ENCODE measurements at places on chromosomes 7 and 10.
A peak's percentile ranks its signal among the peaks of the same experiment; 100 is the strongest.

DNA sequence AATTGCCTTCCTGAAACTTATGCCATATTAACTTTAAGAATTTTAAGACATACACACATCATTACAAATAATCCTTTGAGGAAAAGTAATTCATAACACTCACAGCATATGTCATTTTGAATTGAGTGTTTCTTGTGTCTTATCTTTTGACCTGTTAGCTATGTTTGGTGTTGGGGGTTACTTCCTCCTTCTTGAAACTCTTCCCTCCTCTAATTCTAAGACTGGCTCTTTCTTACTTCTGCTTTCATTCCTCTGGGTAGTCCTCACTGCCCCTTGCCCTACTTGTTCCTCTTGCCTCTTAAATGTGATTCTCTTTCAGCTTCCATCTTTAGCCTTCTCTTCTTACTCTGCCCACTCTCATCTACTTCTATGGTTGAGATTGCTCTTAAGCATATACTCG is 28.3 kb upstream of the PIP4K2A start:
- no peak for DNase-seq

DNA sequence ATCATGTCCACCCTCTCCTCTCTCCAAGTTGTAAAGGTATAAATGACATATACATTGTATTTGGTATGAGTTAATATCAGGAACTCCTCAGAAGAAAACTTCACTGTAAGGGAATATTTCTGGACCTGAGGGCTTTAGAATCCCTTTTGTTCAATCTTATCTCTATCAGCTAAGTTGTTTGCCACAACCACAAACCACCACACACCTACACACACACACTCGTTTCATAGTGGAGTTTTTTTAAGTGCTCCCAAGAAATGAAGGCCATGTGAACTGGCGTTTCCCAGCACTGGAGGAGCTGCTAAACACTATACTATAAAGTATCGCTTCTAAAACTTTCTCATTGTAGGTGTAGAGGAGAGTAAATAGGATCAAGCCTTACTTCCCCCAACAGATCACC is 64.8 kb upstream of the GHITM start:
- no peak for DNase-seq

- no peak for DNase-seq
These were observed 237.3 kb downstream of the INHBA start for GRCh38 chr7:41465571-41465970.

DNA sequence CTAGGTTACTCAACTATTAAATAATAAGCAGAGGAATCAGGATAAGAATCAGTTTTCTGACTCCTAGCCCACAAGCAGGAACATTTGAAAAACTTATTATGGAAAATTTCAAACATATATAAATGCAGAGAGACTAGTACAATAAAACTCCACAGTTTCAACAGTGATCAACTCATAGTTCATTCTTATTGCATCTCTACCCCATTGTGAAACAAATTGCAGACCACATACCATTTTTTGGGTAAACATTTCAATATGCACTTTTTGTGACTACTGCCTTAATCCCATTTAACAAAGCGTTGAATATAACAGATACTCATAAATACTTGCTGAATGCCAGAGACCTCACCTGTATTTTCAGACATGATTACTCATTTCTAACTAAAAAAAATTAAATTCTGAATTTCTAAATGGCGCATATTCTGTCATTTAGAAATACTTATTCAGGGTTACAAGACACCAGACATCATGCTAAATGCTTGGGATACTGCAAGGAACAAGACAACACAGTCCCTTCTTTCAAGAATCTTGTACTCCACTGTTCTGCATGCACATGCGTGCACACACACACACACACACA is 11.4 kb downstream of the CDK6 start:
- no peak for DNase-seq

- no peak for DNase-seq
These were observed 48.6 kb downstream of the CHST3 start for GRCh38 chr10:72012796-72013195.

DNA sequence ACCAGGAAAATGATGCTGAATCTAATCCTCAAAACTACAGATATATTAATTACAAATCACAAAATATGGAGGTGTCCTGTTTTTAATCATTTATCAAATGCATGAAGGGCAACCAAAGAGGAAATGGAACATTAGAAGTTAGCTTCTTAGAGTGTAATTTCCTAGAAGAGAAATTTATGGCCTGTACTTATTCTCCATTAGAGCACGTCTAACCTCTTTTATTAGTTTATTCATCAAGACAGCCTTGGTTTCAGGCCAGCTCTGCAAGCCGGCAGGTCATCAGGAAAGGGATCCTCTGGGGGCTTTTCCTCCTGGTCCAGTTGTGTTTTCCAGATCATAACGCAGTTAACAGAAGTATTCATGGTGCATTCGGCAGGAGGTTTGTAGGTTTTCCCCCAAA is 517.6 kb downstream of the KCNMA1 start:
- DNase-seq: no peak

DNA sequence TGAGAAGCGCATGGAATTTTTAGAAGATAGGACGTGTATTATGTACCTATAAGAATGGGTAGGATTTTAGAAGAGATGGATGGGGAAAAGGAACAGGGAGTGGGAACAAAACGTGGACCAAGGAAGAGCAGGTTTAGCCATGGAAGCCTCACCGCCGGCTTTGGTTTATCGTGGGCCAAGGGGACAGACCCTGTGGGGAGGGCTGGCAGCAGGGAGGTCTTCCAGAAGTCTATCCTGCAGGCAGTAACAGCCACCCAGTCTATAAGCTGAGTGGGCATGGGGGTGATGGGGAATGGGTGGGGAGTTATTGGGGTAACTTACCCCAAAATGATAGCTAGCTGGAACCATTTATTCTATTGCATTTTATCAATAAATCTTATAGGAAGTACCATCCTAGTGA is 44.9 kb downstream of the IKZF1 start:
- DNase-seq: no peak

- no peak for DNase-seq
These were observed 19.7 kb downstream of the SKIDA1 start for GRCh38 chr10:21505711-21506278.

GRCh38 chr7:116478834-116479233 is 20.7 kb upstream of the CAV2 start:
- DNase-seq: no peak

- DNase-seq: no peak
These were observed 11.7 kb upstream of the ARPC1B start for GRCh38 chr7:99362801-99363200.

DNA sequence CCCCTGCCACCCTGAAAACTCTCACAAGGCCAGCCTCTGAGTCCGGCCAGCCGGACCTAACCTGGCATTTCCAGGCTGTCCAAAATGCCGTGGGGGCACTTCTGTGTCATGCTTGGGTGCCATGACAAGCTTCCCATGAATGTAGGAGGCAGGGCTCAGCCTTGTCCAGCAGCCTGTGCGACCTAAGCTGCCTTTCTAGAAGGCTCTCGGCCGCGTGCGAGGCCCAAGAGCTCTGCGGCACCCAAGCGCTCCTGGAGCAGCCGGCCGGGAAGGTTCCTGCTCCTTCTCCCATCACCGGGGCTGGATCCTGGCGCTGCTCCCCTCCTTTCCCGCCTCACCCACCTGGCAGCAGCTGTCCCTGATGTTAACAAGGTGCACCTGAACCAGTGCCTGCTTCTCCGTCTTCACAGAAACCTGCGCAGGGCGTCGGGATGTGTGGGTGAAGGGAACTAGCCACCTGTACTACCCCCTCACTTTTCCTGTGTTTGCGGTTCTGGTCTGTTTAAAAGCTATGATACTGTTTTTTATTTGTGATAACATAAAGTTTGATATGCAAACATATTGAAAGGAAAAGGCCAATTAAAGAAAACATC is 6.1 kb downstream of the GPER1 start:
- no peak for DNase-seq

GRCh38 chr10:125127986-125128385 is 32.4 kb downstream of the CTBP2 start:
- no peak for DNase-seq

GRCh38 chr10:43869669-43870322 is 221.1 kb upstream of the ZNF32 start:
- no peak for DNase-seq

GRCh38 chr10:132103116-132103910 is 37.6 kb downstream of the JAKMIP3 start:
- no peak for DNase-seq

DNA sequence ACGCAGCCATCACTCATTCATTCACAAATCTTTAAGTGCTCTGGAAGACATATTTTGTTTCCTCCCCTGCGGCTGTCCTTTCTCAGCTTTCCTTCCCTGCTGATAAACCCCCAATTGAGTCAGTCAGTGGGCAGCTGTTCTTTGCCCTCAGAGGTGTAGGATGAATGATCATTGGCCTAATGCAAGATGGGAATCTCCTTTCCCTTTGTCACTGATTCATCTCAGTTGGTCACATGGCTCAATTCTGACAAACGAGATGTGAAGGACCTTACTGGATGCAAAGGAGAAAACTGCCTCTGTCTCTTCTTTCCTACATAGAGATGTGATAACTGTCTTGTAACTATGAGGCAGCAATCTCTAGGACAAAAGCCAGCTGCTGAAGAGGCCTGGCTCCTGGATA is 44.6 kb downstream of the COL28A1 start:
- no peak for DNase-seq

DNA sequence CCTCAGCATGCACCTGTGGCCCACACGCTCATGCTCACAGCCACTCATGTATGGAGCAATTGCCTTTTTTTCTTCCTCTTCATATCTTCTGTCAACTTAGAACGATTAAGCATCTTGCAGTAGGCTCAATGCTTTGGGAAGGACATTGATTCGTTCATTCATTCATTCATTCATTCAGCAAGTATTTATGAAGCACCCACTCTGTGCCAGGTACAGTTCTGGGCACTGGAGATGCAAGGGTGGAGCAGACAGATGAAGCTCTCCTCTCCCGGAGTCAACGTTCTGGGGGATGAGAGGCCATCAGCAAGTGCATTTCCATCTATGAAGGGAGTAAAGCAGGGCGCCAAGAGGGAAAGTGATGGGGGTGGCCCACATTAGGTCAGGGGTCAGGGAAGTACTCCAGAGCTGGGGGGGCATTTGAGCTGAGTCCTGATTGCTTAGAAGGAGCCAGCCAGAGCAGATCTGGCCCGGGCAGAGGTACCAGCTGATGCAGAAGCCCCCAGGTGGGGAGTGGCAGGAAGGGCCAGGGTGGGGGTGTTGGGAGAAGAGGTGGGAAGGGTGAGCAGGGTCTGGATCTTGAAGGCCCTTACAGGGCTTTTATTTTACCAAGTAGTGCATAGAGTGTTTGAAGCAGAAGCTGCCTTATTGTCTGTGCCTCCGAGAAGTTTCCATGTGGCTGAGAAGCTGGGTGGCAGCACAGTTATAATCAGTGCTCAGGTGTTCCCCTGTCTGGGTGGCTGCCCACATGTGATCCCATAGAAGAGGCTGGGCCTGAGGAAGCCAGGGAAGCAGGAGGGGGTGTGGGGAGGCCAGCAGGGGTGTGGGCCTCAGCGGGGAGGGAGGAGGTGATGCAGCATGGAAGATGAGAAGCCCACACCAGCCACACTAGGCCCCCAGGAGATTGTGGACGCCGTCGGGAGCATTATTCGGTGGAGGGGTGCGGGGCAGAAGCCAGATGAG is 36.2 kb downstream of the CHST3 start:
- no peak for DNase-seq

GRCh38 chr7:2224491-2224928 is 8.2 kb downstream of the MAD1L1 start:
- DNase-seq: no peak

GRCh38 chr7:107078517-107078966 is 34.0 kb downstream of the PRKAR2B start:
- no peak for DNase-seq

DNA sequence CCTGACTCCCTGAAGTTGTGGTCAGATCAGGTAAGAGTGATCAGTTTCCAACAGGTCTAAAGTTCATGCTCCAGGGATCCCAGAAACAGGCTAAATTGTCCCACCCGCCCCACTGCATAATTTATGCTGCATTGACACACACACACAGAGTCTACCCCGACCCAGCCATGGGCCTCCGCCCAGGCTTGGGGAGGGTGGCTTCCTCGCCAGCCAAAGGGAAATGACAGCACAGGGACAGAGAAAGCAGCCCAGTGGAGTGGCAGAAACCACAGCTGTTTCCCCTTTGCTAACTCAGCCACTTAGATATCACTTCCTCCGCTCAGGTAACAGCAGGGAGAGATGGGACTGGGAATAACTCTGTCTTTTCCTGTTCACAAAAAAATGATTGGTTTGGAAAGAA is 9.4 kb downstream of the SH3PXD2A start:
- DNase-seq: no peak

- peak; percentile 27 for DNase-seq
These were observed 34.6 kb upstream of the UNCX start for GRCh38 chr7:1197997-1198625.

DNA sequence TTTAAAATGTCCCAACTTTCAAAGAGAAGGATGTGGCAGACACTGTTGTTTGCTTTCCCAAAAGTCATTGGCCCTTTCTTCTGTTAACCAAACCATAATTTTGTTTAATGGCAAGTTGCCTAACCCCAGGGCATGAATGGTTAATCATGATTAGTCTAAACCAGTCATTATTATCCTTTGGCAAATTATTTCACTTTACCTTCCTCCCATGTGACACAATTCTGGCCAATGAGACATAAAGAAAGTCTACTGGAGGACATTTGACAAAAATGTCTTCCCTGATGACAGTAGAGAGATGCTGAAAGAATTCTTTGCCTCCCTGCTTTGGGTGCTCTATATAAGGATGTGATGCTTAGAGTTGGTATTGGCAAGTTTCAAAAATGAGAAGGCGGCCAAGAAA is 101.9 kb downstream of the PODXL start:
- DNase-seq: no peak

DNA sequence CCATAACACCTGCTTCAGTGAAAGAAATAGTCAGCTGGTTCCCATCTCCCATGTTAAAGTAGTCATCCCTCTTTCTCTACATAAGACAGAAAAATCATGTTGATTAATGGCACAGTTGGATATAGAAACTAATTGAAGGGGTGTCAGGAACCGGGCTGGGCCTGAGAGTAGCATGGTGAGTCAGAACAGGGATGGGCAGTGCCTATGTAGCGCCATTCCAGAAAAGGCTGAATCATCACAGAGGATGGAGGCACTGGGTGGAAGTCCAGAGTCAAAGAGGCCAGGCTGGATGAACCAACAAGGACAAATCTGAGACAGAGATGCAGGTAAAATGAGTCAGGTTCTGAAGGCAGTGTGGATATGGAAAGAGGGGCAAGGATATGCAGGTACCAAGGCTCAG is 201.2 kb downstream of the LHFPL3 start:
- DNase-seq: no peak

- DNase-seq: no peak
These were observed 51.1 kb downstream of the ELFN1 start for GRCh38 chr7:1721047-1721690.

DNA sequence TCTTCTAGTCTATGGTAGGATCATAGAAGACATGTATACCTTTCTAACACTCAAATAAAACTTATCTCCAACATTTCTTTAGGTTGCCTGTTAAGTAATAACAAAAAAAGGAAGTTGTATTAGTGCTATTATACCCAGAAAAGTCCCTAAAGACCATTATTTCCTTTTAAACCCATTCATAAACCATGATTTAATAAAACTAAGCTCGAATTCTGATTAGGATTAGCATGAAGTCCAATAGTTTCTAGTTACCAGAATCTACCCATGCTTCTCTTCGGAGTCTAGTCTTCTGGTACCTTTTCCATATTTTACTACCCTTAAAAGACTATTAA is 62.7 kb downstream of the USP6NL start:
- DNase-seq: no peak

GRCh38 chr7:11706666-11707605 is 125.1 kb downstream of the THSD7A start:
- no peak for DNase-seq

GRCh38 chr7:101153969-101154692 is at the start of gene AP1S1:
TSS of gene AP1S1 (plus strand) at chr7:101154476. CDS start at chr7:101154515, 39 bp downstream.
- peak; percentile 95 for DNase-seq
